ENCODE measurements at places on chromosomes 13 and 19. TPM values are rescaled to one million over a fixed set of nuclear protein-coding genes. Genes with fewer than 3 reads are reported as not detected.

The PODNL1 gene
- total RNA-seq: 0.76 TPM

The KIR3DL2 gene
- not detected for total RNA-seq

The CRB3 gene
- total RNA-seq: 57.0 TPM

The LRRC63 gene
- total RNA-seq: 0.12 TPM

The F10 gene
- 16.6 TPM for total RNA-seq

The THAP8 gene
- total RNA-seq: 6.7 TPM

The SEMA6B gene
- 6.4 TPM for total RNA-seq

The RNF113B gene
- total RNA-seq: not detected

The C19orf53 gene
- total RNA-seq: 48.1 TPM

The SMIM24 gene
- total RNA-seq: 34.7 TPM

The WDR62 gene
- total RNA-seq: 3.2 TPM

The STK24 gene
- 72.9 TPM for total RNA-seq
